ENCODE measurements at places on chromosomes 5 and 9.
A peak's percentile ranks its signal among the peaks of the same experiment; 100 is the strongest.

DNA sequence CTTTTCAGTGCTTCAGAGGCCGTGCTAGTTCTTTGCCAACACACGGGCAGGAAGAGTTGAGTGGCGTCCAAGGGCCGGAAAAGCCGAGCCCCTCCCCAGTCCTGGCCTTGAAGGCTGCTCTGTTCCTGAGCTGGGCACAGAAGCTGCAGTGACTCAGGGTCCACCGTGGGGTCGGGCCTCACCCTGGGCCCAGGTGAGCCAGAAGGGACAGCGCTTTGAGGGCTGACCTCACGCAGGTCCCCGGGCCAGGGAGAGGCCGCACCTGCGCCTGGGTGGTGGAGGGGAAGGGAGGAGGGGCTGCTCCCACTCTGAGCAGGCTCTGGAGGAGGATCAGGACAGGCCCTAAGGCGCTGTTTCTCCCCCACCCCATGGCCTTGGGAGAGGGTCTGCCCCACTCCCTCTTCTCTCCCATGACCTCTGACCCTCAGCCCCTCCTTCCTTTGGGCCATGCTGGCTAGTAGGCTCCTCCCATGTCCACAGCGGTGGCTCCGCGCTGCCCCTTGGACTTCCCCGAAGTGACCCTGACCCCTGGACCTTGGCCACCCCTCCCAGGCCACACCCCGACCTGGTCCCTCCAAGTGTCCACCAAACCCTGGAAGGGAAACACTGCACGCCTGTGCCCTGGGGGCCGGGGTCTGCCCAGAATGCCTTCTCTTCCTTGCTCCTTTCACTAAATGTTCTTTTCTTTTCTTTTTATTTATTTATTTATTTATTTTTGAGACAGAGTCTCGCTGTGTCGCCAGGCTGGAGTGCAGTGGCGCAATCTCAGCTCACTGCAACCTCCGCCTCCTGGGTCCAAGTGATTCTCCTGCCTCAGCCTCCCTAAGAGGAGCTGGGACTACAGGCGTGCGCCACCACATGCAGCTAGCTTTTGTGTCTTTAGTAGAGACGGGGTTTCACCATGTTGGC, 19.7 kb upstream of the SLC6A19 start:
- no peak for DNase-seq

DNA sequence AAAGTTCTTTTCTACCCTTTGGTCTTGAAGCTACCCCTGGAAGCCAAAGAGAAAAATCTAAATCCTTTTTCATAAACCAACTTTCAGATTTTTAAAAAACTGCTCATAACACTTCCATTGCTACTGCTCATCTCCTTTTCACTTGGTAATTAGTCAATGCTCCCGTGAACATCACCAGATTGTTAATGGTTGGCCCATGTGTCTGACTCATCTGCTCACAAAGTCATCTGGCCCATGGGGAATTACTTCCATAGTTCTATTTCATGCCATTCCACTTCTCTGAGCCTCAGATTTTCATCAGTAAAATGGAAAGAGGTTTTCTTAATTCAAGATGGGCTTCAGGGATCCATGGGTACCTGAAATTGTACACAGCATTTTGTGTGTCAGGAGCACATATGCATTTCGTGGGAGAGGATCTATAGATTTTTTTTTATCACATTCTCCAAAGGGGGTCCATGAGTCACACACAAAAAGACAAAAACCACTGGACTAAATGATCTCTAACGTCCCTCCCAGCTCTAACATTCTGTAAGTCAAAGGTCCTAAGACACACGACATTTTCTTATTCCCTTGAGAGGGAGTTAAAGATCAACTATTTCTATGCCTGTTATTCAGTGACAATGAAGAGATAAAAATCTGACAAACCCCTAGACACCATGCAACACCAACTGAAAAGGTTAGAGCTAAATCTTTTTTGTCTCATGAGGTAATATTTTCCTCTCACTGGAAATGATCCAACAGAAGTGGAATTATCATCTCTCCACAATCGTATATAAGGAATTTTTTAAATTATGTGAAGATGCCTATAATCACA, 75.4 kb downstream of the TEX10 start:
- no peak for DNase-seq

- DNase-seq, result no peak
Measured at GRCh38 chr5:178413988-178414387, 176.2 kb downstream of the COL23A1 start.

- no peak for DNase-seq
Measured at GRCh38 chr5:137478043-137478442, 21.1 kb downstream of the SPOCK1 start.

DNA sequence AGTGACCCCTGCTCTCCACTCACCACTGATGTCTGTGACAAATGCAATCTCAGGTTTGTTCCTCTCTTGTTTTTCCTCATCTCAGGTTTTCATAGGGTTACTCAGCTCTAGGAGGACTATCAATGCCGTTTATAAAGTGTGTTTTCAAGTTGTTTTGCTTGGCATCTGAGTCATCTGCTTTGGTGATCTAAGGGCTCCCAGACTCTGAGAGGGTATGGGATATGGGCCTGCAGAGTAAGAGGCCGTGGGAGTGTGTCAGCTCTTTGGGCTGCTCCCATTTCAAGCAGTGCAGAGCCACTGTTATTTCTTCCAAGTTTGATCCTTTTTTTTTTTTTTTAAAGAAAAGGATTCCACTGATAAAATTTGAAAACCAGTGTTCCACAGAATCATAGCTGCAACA, 46.3 kb downstream of the NNT start:
- no peak for DNase-seq

DNA sequence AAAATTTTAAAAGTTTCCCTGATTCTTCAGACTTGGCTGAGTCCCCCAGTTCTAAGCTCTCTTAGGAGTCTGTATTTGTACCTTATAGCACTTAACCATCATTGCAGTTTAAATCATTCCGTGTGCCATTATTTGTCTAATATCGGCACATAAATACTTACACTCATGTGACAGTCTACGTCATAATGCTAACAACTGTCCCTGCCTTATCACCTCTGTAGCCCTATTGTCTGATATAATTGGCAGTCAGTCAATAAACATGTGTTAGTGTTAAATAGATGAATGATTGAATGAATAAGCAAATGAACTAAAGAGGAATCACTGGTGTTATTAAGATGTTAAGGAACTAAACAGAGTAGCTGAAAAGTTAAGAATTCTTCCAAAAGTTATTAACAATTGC, 287.8 kb downstream of the EBF1 start:
- DNase-seq, result no peak

DNA sequence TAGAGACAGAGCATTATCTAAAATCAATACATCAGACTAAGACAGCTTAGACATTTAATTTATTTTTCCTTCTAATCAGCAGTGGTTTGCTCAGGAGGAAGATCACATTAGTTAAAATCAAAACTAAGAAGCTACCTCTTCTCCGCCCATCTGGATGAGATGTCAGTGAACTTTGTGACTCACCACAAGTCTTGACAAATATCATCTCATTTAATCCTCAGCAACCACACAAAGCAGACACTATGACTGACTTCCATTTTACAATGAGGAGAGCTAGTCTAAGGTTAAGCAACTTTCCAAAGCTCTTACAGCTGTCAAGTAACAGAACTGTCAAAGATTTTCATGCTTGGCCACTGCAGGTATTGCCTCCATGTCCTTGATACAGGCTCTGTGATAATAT, 289.5 kb downstream of the DEPDC1B start:
- DNase-seq, result no peak

DNA sequence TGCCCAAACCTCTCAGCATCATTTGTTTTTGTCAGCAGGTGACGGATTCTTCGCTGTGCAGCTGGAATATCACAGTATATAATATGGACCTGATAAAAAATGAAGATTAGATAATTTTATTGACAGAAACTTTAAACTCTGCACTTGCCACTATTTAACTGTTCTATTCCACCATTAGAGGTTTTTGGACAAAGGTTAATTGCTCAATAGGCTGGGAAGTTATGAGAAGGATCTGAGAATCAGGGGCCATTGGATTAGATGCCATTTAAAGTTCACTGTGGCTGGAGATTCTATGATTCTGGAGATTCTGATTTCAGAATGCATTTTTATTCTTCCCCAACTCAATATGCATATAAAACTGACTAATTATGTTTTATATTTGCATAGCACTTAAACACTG, 59.8 kb upstream of the ANXA1 start:
- peak; percentile 47 for DNase-seq

- no peak for DNase-seq
Measured at GRCh38 chr5:20680718-20681302, 692.8 kb upstream of the CDH18 start.

All from NCI-H1105 (cell line).